ENCODE measurements at places on chromosomes 16 and 17. TPM values are rescaled to one million over a fixed set of nuclear protein-coding genes. Genes with fewer than 3 reads are reported as not detected.

DNA sequence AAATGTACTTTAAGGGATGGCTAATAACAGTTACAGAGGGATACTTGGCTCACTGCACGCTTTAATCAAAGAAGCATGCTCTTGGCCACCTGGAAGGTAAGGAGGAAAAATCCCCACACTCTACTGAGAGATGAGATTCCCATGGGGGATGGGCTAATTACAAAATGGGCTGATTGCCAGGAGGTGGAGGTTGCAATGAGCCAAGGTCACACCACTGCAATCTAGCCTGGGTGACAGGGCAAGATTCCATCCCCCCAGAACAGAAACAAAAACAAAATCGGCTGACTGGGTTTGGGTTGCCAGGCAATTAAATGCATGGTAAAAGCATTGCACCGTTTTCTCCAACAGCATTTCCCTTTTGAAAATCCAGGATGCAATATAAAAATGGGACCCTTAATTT lies 18.0 kb downstream of the N4BP1 start:
- DNase-seq = no peak

GRCh38 chr17:1834380-1835149 lies 4.8 kb downstream of the RPA1 start:
- no peak for DNase-seq

GRCh38 chr16:81797443-81797842 lies 18.4 kb downstream of the PLCG2 start:
- no peak for DNase-seq

Gene CCL14
- total RNA-seq = not detected

Gene ABCC11
- total RNA-seq = not detected

Measured in epithelial cell of proximal tubule (primary cell).